ENCODE measurements at places on chromosomes 7 and 10.

- no peak for DNase-seq
These were observed 1.2 kb upstream of the DKK1 start for GRCh38 chr10:52312942-52313255.

DNA sequence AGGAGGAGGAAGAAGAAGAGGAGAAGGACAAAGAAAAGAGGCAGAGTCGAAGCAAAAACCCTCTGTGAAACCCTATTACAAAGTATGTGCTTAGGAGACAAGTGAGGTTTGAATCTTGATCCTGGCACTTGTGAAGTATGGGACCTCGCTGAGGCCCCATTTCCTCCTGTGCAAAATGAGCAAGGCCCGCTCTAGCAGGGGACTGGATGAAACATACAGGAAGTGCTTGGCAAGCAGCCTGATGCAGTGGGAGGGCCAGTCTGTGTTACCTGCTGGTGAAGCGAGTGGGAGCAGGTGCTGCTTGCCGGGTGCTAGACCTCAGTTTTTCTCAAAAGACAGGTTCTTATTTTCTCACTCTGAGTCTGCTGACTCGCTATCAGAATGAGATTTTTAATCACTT is 150.4 kb downstream of the JCAD start:
- DNase-seq: no peak

DNA sequence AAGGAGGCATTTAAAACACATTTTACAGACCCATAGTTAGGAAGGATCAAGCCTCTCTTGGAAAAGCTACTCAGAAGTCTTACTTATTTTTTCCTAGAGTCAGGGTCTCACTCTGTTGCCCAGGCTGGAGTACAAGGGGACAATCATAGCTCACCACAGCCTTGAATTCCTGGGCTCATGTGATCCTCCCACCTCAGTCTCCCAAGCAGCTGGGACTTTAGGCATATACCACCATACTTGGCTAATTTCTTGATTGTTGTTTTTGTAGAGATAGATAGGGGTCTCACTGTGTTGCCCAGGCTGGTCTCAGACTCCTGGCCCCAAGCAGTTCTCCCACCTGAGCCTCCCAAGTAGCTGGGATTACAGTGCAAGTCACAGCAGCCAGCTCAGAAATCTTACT is 354.7 kb upstream of the GALNT17 start:
- no peak for DNase-seq

DNA sequence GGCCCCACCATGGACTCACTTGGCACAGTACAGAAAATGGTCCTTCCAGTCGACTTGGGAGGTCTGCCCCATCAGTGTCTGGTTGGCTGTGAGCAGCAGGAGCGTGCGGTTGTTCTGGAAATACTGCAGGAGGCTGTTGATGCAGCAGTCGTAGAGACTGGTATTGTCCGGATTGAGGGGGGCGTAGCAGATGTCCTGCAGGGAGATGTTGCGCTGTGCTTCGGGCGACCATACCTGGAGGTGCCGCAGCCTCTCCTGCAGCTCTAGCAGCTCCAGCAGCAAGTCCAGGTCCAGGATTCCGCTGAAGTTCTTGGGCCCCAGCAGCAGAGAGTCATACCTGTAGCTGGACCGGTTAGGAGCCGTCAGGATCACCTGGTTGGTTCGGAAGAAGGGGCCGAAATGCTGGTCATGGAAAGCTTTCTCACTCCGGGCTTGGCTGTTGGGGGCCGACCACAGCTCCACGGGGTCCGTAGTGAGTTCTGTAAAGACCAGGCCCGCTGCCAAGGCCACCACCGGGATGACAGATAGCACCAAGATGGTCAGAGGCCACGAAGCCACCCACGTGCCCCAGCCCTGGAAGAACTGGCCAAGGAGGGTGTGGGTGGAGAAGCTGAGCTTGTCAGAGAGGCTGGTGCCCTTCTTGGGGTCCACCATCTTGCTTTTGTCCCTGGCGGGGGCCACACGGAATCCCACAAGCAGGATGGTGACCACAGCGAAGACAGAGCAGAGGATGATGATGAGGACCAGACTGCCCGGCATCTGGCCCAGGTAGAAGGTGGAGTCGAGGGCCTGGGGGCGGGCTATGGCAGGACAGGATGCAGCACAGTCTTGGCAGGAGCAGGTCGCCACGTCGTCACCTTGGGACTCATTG is 2.1 kb downstream of the NPC1L1 start:
- DNase-seq: no peak

DNA sequence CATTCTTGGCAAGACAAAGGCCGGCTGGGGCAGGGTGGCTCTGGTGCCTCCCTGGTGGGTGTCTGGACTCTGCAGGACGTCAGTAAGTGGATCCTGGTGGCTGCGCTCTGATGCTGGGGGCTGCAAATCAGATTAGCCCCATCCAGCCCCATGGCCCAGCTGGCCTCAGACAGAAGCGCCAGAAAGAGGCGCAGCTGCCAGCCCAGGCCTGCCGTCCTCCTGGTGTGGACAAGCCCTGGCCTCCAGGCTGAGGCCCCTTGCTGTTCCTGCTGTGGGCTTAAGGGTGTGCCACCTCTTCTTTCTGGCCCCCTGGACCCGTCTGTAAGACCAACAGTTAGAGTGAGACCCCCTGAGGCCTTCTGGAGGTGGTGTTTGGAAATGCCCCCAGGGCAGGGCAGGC is 5.9 kb upstream of the LFNG start:
- no peak for DNase-seq

Data from stimulated activated CD8-positive, alpha-beta memory T cell treated with anti-CD3 and anti-CD28 coated beads, Interleukin-15, amount 100 ng/mL, for 4 hours (primary cell).